ENCODE measurements at places on chromosomes 13 and 19.

DNA sequence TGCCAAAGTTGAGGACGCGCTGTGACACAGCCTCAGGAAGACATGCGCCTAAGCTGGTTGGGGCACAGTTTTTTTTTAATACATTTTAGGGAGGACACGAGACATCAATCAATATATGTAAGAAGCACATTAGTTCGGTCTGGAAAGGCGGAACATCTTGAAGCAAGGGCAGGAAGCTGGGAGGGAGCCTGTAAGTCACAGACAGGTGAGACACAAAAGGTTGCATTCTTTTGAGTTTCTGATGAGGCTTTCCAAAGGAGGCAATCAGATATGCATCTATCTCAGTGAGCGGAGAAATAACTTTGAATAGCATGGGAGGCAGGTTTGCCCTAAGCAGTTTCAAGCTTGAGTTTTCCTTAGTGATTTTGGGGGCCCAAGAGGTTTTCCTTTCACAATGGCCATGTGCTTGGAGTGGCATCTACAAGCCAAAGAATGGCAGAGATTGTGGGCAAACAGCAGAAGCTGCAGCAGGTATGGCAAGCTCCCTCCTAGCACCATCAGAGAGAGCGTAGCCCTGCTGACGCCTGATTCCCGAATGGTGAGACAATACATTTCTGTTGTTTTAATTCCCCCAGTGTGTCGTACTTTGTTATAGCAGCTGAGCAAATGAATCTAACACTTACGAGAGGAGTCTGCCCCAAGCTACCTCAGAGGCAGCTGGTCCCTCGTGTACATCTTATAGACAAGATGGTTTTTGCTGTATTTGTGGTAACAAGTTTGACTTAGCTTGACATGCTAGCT is 99.5 kb upstream of the TMTC4 start:
- DNase-seq, result no peak

DNA sequence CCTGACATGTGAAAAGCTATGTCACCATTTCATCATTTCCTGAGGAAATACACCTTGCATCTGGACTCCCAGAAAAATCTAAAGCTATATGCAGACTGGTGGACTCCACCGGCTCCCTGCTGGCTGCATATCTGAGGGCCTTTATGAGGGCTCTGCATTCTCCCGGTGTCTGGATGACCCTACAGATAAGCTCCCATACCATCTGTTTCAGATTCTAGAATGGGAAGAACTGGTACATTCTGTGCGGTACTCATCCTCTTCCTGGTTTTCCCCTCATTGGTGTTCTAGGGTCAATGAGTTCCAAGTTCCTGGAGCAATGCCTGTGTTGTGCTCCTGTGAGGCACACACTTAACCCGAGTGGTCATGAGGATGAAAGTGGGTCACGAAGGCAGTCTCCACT is 60.4 kb downstream of the COL4A1 start:
- no peak for DNase-seq

DNA sequence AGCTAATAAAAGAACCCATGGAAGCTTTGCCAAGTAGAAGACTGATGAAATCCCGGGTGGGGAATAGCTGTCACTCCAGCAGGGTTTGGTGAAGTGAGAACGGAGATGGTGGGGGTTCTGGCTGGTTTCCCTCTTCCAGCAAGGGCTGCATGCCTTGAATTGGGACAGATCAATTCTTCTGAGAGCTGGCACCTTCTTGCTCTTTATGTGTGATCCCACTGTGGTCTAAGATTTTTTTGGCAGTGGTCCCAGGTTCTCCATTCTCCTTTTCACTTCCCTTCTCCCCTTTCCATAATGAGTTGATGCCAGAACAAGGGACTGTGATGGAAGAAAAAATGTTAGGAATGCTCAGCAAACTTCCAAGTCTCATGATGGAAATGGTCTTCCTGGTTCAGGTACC is 50.0 kb downstream of the TNFSF11 start:
- DNase-seq, result no peak

GRCh38 chr19:3976495-3977241 is 5.8 kb upstream of the DAPK3 start:
- no peak for DNase-seq

- no peak for DNase-seq
These were observed 107.5 kb upstream of the MBNL2 start for GRCh38 chr13:97114651-97115050.

DNA sequence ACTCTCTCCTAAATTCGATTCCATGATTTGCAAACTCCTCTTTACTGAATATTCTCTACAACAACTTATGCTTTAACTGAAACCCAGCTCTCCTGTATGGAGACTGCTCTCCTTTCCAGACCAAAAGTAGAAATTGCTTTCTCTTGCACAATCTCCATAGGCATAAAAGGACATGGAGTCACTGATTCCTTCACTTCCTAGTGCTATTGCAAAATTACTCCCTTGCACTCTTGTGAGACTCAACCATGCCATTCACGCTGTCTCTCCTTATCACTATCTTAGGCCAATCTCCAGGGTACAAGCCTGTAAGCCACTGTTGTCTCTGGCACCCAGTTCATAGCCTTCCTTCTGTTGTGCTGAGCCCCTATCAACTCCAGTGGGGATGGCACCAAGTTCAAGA is 30.6 kb downstream of the SERPINE3 start:
- peak; percentile 3 for DNase-seq

DNA sequence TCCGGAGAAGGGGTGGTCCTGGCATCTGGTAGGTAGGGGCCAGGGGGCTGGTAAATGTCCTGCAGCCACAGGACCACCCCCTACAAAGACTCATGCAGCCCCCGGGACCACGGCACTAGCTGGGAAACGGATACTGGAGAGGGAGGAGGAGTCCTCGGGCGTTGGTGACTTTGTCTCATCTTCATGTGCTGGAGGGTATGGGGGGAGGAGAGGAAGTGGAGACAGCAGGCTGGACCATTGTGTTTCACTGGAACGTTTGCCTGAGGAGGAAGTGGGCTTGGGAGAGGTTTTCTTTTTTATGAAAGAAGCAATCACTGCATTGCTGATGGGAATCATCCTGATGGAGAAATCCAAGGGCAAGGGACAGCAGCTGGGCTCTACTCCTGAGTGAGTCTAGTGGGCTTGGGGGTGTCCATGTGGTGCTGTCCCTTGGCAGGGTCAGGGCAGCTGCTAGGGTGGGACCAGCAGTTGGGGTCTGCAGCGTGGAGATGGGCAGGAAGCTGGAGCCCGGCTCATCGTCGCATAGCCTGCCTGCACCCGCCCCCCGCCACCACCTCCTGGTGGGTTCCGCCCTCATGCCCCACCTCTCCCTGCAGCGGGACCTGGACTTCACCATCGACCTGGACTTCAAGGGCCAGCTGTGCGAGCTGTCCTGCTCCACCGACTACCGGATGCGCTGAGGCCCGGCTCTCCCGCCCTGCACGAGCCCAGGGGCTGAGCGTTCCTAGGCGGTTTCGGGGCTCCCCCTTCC is 1.7 kb upstream of the ADM5 start:
- DNase-seq, result no peak

- DNase-seq, result no peak
These were observed 6.7 kb upstream of the MRPL4 start for GRCh38 chr19:10245189-10245939.

- DNase-seq, result no peak
These were observed 86.1 kb downstream of the EDNRB start for GRCh38 chr13:77832339-77833100.

All from brain microvascular endothelial cell (primary cell).